Hematopoietic multipotent progenitor cell treated with erythropoietin and hydrocortisone succinate and interleukin-3 and kit ligand, for 4 days (in vitro differentiated cells): ENCODE measurements at places on chromosomes 6 and 20.

DNA sequence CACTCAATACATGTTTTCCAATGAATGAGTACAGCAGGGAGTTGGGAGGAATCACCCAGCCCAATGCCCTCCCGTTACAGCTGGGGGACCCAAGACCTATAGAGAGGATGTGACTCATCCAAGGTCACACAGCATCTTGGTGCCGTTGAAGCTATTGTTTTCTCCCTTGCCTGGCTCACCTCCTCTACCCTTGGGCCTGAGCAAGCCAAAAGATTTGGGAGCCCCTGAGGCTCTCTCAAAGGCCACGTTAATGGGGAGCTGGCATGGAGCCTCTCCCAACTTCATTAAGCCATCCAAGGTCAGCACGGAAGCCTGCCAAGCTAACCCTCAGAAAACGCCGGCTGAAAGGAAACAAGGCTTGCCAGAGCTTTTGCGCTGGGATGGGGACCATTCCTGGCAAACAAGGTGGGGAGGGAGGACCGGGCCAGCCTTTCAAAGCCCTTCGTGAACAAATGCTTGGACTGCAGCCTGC, 30.4 kb downstream of the KCNB1 start:
- DNase-seq = no peak

GRCh38 chr20:8309634-8310033, 177.6 kb downstream of the PLCB1 start:
- no peak for DNase-seq

DNA sequence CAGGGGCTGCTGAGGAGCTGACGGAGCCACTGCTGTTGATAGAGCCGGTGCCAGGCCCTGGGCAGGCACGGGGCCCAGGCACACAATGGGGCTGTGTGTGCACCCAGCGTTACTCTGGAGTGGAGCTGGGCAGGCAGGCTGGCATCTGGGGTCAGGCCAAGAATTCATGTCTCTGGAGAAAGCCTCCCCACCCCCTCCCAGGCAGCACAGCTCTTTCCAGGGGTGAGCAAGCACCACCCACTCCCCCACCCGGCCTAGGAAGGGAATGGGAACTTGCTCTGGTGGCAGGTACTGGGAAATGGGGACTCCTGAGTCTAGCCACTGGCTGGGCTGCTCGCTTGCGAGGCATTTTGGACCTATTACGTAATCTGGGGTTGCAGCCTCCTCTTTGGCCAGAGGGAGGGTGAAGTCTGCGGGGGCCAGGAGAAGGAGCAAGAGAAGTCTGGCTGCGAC, 22.7 kb downstream of the TFEB start:
- DNase-seq = no peak

GRCh38 chr20:52586660-52587059, 385.5 kb upstream of the TSHZ2 start:
- no peak for DNase-seq

GRCh38 chr20:2005359-2005758, 11.5 kb upstream of the PDYN start:
- no peak for DNase-seq

DNA sequence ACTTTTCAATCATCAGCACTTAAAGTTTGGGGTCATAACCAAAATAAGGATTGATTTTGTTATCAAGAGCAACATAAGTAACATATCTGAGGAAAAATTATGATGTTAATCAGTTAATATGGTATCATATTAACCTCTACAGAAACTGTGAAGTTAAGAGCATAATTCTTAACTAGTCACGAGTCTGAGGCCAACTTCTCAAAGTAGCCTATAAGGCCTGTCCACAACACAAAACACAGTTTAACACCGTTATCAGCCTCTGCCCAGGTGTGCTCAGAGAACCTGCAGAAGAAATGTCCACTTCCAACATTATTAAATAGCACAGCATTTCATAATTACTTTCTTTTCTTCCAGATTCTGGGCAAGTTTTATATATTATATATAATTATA, 1.1 kb downstream of the STX7 start:
- peak; percentile 45 for DNase-seq

- no peak for DNase-seq
These were observed 48.0 kb downstream of the DST start for GRCh38 chr6:56594699-56595098.

DNA sequence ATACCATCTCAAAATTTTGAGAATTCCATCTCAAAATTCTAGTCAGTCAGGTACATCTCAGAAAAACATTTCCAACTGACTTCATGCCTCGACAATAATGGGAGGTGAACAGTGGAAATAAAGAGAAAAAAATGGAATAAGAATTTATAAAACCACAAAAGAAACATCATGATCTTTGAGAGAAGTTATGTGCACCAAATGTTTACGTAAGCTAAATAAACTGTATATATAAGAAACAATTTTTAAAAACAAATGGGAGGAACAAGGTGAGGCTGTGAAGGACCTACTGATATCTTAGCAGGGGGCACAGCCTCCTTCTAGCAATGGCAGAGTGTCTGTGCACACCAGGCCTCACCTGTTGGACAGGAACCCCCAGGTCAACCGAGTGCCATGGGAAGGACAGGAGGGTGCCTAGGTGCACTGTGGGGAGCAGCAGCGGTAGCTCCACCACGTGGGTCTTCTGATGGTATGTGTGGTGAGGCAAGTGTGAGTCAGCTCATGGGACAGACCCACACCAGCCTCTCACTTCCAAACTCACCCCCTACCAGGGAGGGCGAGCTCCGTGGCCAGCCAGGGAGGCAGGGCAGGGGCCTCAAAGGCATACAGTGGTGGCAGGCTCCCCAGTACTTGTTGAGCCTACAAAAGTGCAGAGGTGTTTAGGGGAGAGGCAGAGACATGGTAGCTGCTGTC, 23.2 kb downstream of the DIDO1 start:
- DNase-seq = no peak

DNA sequence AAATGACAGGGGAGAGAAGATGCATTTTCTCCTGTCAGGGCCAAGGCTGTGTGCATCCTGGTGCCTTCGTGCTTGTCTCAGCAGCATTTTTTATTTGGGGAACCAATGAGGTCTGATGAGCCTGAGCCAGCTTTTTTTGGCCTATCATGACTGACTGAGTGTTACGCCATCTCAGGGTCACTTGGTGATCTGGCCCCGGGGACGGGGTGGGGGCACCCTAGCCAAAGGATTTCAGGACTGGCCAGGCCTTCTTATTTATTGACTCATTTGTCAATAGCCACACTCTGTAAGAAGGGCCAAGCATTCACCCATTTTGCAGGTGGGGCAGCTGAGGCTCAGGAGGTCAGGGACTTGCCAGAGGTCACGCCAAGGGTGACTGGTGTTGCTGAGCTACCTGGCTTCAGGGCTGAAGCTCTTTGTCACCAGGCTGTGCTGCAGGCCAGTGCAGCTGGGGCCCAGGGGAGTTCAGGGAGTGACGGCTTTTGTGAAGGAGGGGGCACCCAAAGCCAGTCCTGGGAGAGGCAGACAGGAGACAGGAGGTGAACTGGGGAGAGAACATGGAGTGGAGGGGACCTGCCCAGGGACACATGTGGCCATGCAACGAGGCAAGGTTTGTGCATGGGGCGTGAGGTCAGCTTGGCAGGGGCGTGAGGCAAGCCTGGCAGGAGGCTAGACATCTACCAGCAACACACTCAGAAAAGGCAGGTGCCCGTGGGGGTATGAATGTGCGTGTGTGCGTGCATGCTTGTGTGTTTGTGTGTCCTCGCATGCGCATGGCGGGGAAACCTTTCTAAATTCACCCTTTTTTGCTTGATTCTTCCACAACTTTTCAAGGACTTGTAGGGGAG, 31.1 kb downstream of the VSTM2L start:
- DNase-seq = no peak

GRCh38 chr20:59207742-59208357, 44.2 kb downstream of the ZNF831 start:
- DNase-seq = peak; percentile 84

DNA sequence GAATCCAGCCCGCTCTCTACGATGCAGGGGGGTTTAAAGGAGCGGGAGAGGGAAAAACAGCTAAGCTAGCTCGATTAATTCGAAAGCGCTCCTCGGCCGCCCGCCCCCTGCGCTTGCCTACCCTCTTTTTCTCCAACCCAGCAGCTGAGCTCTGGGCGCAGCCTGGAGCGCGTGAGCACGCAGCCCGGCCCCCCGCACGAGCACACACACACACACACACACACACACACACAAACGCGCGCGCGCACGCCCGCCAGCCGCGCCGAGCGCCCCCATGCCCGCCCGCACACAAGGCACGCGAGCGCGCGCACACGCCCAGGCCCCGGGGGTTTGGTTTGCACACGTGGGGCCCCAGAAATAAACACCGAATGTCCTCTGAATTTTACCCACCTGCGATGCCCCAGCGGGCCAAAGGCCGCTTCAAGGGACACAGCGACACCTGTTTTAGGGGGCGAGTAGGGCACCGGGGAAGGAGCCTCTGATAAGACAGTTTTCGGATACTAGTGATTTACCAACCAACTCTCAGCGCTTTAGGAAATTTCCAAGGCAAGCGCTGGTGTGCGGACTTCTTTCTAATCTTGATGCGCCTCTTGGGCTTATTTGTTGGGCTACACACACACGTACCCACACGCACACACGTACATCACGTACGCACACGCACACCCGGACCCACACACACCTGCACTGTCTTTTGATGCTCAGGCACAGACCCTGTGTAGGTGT, 802 bp upstream of the NRN1 start:
- peak; percentile 56 for DNase-seq

- peak; percentile 43 for DNase-seq
These were observed 882 bp upstream of the FAM184A start for GRCh38 chr6:119079283-119079809.

GRCh38 chr20:5888041-5888440, 62.3 kb downstream of the TRMT6 start:
- DNase-seq = peak; percentile 48

GRCh38 chr6:6984585-6985366, 123.0 kb upstream of the RREB1 start:
- DNase-seq = no peak

DNA sequence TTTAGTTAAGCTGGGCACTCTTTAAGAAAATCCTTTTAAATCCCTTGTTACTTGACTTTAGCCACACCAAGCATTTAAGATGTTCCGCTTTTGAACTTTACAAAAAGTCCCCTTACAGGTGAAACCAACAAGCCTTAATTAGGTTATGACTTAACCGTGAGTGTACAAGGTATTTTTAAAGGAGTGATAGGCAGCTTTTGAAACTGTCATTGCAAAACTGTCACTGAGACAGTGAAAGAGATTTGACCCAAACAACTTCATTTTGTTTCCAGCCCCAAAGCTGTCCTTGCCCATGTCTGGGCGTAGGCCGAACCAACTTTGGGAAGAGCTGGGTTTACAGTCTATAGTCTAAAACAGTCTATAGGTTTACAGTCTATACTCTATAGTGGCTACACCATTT, 305.4 kb downstream of the FARS2 start:
- DNase-seq = no peak

- no peak for DNase-seq
These were observed 1.8 kb downstream of the PCSK2 start for GRCh38 chr20:17228624-17229061.

GRCh38 chr6:142543606-142544005, 241.8 kb downstream of the ADGRG6 start:
- DNase-seq = no peak

GRCh38 chr20:24571159-24571558, 101.7 kb downstream of the SYNDIG1 start:
- no peak for DNase-seq

GRCh38 chr20:42309050-42309449, 690.9 kb upstream of the CHD6 start:
- no peak for DNase-seq

DNA sequence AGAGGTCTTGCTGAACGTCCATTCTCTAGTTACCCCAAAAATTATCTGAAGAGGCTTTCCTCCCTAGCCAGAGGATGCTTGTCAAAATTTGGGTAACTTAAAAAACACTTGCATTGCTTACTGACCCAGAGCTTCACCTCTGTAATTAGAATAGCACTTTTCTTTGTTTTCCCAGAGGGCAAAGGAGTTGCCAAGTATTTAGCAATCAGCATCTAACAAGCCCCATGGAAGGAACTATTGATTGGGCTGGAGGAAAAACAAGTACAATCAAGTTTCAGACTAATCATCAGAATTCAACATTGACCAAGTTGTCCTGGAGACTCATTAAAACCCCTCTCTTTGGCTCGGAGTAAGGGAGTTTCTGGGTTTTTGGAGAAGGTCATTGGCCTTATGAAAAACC, 226.4 kb downstream of the TBC1D7 start:
- DNase-seq = no peak

DNA sequence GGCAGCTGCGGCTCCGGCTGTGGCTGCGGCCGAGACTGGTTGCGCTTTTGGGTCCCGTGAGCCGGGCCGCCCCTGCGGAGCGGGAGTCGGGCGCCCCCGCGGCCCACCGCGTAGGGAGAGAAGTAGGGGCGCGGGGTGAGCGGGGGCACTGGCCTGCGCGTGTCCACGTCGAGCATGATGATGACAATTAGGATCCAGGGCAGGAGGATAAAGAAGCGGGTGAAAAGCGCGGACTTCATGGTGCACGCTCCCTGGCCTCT, 739 bp downstream of the B3GAT2 start:
- DNase-seq = no peak

DNA sequence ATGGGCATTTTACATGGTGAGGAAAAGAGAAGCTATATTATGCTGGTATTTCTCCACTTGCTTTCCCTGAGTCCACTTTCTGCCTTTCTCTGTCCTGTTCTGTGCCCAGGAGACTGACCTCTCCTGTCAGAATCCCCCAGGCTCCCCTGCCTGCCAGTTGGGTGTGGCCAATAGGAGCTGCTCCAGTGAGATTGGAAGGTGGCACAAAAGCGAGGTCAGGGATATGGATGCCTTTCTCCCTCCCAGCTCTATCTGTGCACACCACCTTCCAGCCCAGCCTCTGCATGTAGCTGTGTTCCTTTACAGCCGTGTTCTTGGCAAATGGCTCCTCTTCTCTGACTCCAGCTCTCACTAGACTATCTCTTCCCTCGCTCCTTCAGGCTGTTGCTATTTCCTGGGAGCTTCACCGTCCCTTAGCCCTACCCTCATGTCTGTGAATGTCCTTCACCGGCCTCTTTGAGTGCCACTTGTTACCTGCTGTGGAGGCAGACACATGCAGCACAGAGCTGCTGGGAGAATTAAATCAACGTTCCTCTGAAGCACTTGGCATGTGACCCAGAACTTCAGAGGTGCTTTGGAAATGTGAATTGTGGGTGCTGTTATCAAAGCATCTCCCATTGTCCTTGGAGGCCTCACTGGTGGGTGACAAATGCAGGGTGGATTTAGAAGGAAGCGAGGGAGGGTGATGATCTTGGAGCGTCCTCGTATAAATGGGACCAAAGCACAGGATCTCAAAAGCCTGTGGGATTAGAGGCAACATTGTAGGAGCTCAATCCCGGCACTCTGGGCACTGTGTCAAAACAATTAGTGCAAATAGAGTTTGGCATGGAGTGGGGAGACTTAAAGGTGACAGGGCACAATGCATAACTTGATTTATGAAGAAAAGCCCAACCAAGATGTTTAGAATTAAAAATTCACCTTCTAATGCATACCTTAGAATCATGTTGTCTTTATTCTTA, 28.9 kb upstream of the RALGAPA2 start:
- peak; percentile 70 for DNase-seq

GRCh38 chr6:149246691-149247384, 70.7 kb upstream of the TAB2 start:
- DNase-seq = no peak

- DNase-seq = no peak
These were observed 63.0 kb upstream of the TXNDC5 start for GRCh38 chr6:7973584-7973983.

GRCh38 chr20:50146214-50146613, 7.3 kb downstream of the PEDS1 start:
- DNase-seq = no peak
